ENCODE measurements at places on chromosomes 7 and 10.

- no peak for DNase-seq
Observed at GRCh38 chr7:115097175-115097671, 175.3 kb downstream of the MDFIC start.

- no peak for DNase-seq
Observed at GRCh38 chr10:50504389-50504788, 119.4 kb downstream of the SGMS1 start.

DNA sequence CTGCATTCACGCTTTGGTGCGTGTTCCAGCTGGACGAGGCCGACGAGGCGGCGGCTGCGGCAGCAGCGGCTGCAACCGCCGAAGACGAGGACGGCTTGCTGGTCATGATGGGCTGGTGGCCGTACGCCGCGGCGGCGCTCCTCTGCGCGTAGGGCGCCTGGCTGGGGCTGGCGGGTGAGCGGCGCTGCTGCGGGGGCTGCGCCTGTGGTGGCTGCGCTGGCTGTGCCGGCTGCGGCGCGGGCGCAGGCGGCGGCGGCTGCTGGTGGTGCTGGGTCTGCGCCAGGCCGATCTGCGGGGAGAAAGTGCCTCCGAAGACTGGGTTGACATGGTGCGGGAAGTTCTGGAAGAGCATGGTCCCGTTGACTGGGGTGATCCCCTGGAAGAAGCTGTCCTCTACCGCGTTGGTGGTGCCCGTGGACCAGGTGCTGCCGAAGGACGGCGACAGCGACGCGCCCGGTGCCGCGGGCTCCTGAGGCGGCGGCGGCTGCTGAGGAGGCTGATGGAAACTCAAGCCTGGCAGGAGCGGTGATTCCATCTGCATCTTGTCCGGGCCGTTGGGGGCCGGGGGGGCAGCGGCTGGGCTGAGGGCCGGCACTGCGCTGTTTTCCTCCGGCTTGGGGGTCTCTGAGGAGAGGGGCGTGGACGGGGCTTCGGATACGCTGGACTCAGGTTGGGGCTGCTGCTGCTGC, 51.1 kb downstream of the CPEB3 start:
- peak; percentile 61 for DNase-seq

- no peak for DNase-seq
Observed at GRCh38 chr7:147245274-147245673, 1128.7 kb downstream of the CNTNAP2 start.

- DNase-seq = no peak
Observed at GRCh38 chr7:74334030-74334429, 44.8 kb downstream of the CLIP2 start.

DNA sequence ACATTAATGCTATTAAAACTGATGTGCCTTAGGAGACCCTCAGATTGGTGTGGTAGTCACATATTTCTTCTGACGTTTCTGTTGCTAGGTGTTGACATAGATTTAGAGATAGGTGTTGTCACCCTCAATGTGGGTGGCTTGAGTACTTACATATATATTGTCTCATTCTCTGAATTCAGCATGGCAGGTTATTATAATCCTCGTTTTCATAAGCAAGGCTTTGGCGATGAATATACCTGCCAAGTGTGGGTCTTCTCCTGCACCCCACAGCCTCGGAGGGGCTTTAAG, 7.0 kb downstream of the FBH1 start:
- DNase-seq = no peak

DNA sequence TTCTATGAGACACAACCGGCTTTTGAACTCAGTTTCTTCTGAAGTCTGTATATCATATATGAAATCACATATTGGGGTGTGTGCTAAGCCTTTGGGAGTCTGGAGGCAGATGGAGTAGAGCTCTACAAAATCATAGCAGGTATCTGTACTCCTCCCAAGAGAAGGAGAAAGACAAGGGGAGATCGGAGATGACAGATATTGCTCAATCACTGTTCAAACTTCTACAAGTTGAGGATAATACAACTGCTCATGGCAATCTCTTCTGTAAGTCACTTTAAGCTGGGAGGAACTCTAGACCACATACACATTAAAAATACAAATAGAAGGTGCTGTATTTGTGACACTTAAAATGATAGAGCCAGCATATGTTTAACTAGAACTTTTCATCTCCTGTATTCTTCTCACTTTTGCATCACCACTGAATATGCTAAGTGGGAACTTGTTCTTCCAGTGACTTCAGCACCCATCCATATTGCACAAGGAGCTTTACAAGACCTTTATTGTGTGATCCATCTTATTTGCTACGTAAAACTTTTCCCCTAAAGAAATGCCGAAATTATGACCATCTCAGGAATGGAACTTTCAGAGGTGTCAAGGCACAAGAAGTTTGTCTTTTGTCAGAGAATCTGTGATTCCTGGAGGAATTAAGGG, 381.4 kb downstream of the PHTF2 start:
- DNase-seq = no peak

GRCh38 chr7:90705391-90706071, 109.4 kb downstream of the CDK14 start:
- DNase-seq = no peak

GRCh38 chr7:135827391-135827790, 78.8 kb upstream of the FAM180A start:
- DNase-seq = no peak

- DNase-seq = no peak
Observed at GRCh38 chr7:143947111-143947510, 7.5 kb upstream of the OR2F1 start.

DNA sequence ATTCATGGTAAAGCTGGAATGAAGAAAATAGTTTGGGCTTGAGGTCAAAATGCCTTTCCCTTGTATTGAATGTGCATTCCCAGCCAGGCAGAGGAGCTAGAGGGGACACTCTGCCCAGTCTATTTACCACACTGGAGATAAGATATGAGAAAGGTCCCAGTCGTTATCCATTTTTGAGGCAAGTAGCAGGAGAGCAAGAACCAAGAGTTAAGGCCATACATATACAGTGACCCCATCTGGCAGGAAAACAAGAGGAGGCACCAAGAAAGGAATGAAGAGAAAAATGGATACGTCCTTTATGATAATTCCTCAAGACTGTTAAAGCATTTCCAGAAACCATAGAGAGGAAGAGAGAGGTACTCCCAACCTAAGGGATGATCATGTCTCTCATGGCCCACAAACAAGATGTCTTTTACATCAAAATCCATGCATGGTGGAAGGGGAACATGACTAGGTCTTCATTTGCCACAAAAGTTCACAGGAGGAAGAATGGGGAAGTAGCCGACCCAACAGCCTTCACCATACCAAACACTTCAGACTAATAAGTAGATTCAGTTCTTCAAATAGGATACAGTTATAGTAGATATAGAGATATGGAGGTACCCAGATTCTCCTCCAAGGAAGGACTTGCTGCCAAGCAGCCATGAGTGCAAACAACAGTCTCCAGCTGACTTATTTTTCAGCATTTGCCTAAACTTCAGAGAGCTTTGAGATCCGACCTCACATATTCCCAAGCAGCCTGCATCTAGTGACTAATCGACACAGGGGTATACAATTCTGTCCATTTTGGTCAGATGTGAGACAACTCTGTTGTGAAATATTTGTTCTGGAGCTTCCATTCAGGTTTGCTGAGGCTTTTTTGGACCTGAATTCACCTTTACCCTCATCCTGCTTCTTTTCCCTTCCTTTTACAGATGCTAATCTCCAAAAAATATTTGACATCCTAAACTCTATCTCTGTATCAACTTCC, 61.1 kb upstream of the CCDC71L start:
- no peak for DNase-seq

DNA sequence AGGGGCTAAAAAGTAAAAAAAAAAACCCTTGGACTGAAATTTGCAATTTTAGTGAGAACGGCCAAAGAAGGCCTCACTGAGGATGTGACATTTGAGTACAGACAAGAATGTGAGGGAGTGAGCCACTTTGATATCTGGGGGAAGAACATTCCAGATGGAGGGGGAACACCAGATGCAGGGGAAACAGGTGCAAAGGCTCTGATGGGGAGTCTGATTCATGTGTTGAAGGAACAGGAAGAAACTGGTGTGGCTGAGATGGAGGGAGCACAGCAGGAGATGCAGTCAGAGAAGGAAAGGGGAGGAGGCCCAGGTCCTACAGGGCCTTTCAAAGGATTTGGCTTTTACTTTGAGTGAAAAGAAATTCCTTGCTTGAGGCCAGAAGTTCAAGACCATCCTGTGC, 615.7 kb upstream of the NRP1 start:
- no peak for DNase-seq

GRCh38 chr10:124732931-124733570, 11.1 kb downstream of the FAM53B start:
- peak; percentile 58 for DNase-seq

GRCh38 chr10:42553064-42553407, 85.3 kb downstream of the ZNF33B start:
- DNase-seq = no peak

DNA sequence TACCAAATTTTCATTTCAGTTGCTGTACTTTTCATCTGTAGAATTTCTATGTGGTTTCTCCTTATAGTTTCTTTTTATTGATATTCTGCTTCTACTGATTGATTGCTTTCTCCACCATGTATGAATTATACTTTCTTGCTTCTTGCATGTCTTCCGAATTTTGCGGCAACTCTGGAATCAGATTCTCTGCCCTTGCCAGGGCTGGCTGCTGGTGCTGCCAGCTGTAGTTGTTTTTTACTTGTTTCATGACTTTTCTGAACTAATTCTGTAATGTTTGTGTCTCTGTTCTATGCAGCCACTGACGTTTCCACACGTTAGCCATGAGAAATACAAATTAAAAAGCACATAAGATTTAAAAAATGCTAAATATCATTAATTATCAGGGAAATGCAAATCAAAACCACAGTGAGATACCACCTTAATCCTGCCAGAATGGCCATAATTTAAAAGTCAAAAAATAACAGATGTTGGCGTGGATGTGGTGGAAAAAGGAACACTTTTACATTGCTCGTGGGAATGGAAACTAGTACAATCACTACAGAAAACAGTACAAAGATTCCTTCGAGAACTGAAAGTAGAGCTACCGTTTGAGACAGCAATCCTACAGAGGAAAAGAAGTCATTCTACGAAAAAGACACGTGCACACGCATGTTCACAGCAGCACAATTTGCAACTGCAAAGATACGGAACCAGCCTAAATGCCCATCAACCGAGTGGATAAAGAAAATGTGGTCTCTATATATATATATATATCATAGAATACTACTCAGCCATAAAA, 51.5 kb downstream of the MAD1L1 start:
- DNase-seq = no peak

GRCh38 chr10:80472234-80473095, 18.4 kb downstream of the TSPAN14 start:
- no peak for DNase-seq

DNA sequence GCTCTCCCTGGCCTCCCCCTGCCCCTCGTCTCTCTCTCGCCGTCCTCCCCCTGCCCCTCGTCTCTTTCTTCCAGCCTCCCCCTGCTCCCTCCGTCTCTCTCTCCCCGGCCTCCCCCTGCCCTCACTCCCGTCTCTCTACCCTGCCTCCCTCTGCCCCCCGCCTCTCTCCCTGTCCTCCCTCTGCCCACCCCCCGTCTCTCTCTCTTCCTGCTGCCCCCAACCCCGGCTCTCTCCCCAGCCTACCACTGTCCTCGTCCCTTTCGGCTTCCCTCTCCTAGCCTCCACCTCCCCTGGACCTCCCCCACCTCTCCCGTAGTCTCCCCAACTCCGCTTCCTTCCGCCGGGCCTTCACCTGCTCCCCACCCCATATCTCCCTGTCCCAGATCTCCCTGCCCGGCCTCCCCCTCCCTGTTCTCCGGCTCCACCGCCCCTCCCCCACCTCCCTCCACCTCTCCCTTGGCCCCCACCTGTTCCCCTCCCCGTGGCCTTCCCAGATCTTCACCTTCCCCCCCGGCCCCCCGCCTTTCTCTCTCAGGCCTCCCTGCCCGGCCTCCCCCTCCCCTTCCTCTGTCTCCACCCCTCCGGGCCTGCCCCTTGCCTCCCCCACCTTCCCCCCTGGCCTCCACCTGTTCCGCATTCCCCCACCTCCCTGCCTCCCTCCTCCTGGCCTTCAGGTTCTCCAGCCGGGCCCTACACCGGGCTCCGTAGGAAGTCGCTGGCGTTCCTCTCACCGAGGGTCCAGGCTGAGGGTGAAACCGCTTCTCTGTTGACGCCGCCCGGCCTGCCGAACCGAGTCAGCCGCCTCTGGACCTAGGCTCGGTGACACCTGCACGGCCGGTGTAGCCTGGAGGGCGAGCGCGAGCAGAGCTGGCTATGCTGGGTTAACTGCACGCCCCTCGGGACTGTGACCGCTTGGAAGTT, 1.2 kb downstream of the GET4 start:
- no peak for DNase-seq

GRCh38 chr7:43479042-43479441, 103.9 kb upstream of the STK17A start:
- no peak for DNase-seq

DNA sequence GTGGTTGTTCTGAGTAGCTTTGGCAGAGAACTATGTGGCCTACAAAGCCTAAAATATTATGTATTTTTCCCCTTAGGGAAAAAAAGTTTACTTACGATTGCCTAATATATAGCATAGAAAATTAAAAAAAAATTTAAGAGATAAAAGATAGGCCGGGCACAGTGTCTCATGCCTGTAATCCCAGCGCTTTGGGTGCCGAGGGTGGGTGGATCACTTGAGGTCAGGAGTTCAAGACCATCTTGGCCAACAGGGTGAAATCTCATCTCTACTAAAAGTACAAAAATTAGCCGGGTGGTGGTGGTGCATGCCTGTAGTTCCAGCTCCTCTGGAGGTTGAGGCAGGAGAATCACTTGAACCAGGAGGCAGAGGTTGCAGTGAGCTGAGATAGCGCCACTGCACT, 439.2 kb upstream of the KLF6 start:
- DNase-seq = no peak

- no peak for DNase-seq
Observed at GRCh38 chr7:74033372-74034311, 5.7 kb downstream of the ELN start.

GRCh38 chr7:129680400-129680799, 68.9 kb downstream of the NRF1 start:
- DNase-seq = no peak

DNA sequence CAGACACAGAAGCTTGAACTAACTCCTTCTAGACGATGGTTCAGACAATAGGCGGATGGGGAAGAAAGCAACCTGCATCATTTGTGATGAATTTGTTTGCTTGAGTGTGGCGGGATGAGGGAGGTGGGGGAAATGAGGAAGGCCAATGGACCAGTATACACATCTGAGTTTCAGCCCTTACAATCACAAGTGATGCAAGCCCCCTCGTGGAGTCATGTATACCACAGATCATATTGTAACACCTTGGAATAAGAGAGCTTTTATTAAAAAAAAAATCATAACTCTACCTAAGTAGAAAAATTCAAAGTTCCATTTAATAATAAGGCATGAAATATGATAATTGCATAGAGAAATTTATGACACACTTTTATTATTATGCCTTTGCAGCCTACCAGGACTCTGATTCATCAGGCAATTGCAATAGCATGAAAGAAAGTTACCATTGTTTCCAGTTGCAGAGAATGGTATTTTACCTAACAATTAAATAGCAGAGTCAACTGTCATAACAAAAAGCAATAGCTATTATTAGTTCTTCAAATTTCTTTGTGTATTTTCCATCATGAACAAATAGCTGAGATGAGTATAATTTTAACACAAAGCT, 230.2 kb upstream of the AKR1E2 start:
- no peak for DNase-seq

GRCh38 chr7:46368871-46369270, 447.8 kb upstream of the IGFBP3 start:
- no peak for DNase-seq
